Endothelial cell (in vitro differentiated cells): ENCODE measurements at places on chromosomes 5 and 9.

DNA sequence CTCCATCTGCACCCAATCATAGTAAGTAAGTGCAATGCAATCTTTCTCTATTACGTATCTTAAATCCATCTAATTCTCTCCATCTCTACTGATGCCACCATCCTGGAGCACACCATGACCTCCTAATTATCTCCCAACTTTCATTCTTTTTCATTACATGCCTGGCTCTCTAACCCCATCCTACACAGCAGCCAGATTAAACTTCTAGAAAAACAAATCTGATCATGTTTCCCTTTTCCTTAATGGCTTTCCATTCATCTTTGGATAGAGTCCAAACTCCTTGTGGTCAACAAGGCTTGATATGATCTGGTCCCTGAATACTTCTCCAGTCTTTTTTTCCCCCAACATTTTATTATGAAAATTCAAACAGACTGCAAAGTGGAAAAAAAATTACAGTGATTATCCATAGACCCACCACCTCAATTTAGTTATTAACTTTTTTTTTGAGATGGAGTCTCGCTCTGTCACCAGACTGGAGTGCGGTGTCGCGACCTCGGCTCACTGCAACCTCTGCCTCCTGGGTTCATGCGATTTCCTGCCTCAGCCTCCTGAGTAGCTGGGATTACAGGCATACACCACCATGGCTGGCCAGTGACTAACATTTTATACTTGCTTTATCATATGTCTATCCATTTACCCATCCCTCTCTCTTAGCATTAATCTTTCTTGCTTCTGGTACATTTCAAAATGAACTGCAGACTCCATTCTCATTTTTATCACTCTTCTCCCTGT lies 5.2 kb downstream of the PPP2R2B start:
- no peak for DNase-seq

DNA sequence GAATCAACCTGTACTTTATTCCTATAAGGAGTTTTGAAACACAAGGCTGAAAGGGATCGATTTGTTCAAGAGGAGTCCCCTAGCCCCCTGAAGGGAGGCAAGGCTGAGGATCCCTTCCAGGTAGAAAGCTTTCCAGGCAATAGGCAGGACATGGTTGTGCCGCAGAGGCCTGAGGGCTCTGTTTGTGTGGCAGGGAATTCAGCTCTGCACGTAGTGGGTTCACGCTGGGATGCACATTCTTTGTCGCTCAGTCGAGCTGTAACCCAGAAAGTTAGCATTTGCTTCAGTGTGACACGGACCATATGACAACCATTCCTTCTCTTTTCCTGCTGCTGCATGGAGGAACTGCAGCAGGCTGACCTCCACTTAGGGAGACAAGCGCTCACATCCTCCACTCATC lies 65.6 kb upstream of the TRIO start:
- DNase-seq, result no peak

GRCh38 chr5:81417052-81417451 lies 23.1 kb upstream of the ACOT12 start:
- no peak for DNase-seq

- DNase-seq, result no peak
These were observed 16.0 kb upstream of the NSD1 start for GRCh38 chr5:177117441-177118045.

DNA sequence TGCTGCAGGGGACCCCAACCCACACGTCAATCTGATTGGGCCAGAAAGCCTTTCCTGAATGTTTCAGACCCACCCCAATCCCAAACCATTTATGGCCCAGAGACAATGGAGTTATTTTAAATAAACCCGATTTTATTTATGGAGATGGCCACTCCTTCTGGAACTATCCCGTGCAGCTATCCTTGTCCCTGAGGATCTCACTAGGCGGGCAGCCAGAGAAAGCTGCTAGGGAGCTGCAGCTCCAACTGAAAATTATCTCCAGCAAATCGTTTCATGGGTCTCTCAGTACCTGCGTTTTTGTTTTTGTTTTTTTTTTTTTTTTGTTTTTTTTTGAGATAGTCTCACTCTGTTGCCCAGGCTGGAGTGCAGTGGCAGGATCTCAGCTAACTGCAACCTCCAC lies 23.0 kb downstream of the C1QTNF2 start:
- DNase-seq, result no peak

GRCh38 chr9:23582836-23583235 lies 243.2 kb downstream of the ELAVL2 start:
- no peak for DNase-seq
